ENCODE measurements at places on chromosomes 3 and 15. TPM values are rescaled to one million over a fixed set of nuclear protein-coding genes. Genes with fewer than 3 reads are reported as not detected.

DNA sequence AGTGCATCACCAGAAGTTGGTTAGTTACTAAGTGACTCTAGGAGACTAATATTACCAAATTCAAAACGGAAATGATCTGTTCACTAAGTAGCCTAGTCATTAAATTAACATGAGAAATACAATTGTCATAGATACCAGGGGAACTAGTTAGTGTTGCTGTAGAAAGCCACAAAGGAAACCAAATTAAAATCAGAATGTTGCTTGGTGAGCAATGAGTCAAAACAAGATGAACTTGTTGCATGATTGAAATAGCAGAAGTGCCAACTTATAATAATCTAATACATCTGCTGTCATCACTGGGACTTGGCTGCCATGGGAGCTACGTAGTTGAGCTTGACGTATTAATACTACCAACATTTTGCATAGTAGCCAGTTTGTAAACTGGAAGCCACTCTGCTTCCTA lies 458.1 kb downstream of the DIPK2A start:
- no peak for DNase-seq

The CCR3 gene
- not detected for total RNA-seq

The IMPG2 gene
- total RNA-seq, result 1.3 TPM

DNA sequence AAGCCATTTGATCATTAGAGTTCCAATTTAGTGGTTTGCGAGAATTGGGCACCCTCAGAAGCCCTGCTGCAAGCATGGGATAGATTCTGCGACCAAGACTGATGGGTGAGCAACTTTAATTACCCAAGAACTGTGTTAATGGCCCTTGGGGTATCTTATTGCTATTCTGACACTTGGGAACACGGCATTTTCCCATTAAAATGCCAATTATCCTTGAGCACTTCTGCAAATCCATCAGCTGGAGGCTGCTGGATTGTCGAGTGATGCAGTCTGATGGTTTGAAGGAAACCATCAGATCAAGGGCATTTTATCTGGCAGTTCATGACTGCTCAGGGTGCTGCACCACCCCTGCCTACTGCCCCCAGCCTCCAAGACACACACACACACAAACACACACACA lies 183.6 kb upstream of the PROK2 start:
- no peak for DNase-seq

- no peak for DNase-seq
These were observed 106.3 kb downstream of the SMAD6 start for GRCh38 chr15:66808181-66808824.

- no peak for DNase-seq
These were observed 17.5 kb upstream of the ARHGAP31 start for GRCh38 chr3:119276680-119277079.

GRCh38 chr3:8458711-8459110 lies 42.9 kb upstream of the LMCD1 start:
- DNase-seq, result peak; percentile 36

- DNase-seq, result peak; percentile 92
These were observed 768 bp upstream of the SEMA5B start for GRCh38 chr3:123028233-123028828.

The CLPX gene
- 33.9 TPM for total RNA-seq

DNA sequence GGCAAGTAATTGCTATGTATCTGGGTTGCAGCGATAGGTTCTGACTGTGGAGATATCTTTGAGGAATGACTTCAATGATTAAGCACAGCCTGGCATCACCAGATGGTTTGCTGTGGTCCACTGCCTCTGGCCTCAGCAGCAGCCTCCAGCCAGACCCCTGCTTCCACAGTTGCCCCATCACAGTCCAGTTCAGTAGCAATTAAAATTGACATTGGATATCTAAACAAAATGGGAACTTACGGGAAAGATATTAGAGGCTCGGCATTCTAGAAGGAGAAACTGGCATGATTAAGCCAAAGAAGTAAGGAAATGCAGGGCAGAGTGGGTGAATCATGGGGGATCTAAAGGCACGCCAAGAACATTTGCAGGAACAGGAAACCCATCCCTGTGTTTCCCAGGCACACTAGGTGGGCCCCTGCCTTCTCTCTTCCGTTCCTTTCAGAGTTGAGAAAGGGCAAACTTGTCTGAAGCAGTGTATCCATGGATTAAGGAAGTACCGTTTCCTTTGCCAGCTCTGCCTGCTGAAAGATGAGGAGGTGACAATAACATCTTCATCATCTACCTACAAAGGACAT lies 36.3 kb upstream of the SH3BP5 start:
- DNase-seq, result no peak

DNA sequence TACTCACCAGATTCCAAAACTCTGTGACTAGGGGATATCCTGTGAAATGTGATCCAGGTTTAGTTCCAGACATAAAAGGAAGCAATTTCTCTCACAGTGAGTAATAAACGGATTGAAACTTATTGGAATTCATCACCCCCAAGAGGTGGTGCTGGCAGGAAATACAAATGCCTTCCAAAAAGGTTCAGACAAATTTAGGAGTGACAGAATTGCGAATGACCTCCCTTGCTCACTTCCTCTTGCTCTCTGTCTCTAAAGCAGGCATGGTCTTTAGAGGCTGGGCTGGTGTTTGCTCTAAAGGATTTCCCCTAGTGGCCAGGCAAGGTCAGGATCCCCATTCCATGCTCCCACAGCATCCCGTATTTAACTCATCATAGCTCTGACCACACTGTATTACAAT lies 449.4 kb upstream of the PPP2R3A start:
- DNase-seq, result no peak

The ZNF80 gene
- total RNA-seq, result 0.04 TPM

DNA sequence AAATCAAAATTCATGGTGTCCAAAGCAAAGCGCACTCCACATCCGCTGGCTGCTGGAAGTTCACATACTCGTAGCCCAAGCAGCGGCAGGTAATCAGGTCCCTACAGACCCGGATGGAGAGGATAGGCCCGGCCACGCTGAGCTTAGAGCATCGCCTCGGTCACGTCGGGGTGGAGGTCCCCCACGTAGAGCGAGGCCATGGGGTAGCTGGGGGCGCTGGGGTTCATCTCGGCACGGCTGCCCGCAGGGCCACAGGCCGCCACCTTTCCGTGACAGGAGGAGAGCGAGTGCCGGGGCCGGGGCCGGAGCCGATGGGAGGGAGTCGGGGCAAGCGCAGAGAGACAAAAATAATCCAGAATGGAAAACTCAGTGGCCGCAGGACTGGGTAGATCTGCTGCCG lies 16.1 kb upstream of the STRIT1 start:
- no peak for DNase-seq

DNA sequence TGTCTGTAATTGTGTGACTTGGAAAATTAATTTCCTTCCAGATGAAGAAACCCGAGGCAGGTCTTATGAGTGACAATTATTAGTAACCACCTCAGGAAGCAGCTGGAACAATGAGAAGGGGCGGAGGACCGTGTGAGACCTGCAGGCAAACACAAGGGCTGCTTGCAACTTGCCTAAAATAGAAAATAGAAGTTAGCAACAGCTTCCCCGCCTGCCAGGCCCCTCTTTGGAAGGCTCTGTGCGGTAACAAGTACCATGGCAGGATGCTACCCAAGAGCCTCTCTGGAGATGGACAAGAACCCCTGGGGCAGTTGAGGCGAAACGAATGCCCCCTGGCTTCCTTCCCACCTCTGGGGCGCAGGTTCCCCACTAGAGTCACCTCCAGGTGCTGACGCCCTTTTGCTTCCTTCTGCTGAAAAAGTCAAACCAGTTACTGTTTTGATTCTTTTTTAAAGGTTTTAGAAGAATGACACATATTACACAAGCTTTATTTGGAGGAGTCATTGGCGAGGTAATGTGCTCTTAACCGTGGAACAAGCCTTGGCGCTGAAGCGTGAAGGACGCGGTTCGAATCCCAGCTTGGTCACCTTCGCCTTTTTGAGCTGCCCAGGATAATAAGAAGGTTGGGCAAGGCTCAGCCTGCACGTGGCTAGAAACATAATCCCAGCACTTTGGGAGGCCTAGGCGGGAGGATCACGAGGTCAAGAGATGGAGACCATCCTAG lies 47.0 kb upstream of the SYNM start:
- no peak for DNase-seq

DNA sequence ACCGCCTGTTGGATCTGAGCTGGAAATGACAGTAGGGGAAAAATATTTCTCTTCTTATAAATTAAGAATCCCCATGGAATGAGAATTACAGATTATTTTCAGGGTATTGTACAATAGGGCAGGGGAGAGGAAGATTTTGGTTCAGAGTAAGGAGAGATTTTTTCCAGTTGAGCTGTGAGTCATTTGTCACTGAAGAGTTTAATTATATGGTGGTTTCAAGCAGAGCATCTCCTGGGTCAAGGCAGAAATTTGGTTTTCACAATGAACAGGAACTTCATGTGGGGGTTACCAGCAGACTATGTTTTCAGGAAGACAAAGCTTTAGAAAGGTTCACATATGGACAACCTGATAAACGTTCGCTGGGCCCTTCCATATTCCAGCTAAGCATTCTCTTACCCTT lies 182.8 kb upstream of the NR2E3 start:
- no peak for DNase-seq
